ENCODE measurements at places on chromosomes 6 and 20.

- DNase-seq, result no peak
These were observed 2.7 kb downstream of the TMEM74B start for GRCh38 chr20:1182106-1182505.

DNA sequence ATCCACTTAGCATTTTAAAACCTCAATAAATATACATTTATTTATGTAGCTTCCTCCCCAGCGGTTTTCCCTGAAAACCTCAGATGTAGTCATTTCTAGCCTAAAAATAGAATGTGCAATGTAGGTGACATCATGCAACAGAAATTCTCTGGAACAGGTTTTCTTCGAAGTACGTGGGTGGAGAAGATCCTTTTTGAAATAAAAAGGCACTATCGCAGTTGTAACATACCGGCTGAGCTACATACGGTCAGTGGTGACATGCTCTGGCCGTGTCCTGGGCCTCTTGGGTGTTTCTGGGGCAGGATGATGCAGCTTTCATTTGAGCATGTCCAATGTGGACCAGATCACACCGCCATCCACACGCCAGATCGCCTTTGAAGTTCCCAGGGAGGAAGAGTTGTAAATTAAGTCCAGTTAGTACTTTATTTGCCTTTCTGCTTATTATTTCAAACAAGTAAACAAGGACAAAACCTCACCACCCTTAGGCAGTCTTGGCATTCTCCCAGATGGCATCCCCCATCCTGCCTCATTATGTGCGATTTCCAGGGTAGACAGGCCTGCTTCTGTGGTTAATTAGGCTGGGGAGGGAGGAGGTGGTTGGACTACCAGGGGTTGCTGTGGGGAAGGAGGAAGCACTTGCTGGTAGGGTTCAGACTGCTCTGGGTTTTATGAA lies 109.5 kb upstream of the CLDN20 start:
- DNase-seq, result no peak

- DNase-seq, result no peak
These were observed 84.6 kb upstream of the SGK1 start for GRCh38 chr6:134402372-134402984.

GRCh38 chr6:82775981-82776380 lies 289.7 kb downstream of the UBE3D start:
- DNase-seq, result no peak

- no peak for DNase-seq
These were observed 289.4 kb downstream of the PHACTR1 start for GRCh38 chr6:13005994-13006393.

- no peak for DNase-seq
These were observed 81.5 kb upstream of the QKI start for GRCh38 chr6:163333038-163333437.

DNA sequence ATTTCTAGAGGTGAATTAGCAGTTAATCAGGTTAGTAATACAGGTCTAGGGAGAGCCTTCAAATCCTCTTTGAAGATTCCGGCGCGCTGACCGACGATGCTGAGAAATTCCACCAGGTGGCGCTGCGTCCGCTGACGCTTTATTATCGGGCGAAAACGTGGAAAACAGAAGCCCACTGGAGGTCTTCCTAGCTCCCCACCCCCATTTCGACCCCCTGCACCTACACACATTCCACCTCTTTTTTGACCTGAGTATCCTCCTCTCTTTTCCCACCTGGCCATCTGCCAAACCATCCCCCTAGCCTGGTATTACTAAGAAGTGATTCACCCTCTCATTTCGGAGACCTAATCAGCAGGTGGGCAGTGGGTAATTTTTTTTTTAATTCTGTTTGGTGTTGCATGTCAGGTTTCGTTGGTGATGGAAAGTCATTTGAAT lies 65.4 kb upstream of the RIN2 start:
- peak; percentile 4 for DNase-seq

DNA sequence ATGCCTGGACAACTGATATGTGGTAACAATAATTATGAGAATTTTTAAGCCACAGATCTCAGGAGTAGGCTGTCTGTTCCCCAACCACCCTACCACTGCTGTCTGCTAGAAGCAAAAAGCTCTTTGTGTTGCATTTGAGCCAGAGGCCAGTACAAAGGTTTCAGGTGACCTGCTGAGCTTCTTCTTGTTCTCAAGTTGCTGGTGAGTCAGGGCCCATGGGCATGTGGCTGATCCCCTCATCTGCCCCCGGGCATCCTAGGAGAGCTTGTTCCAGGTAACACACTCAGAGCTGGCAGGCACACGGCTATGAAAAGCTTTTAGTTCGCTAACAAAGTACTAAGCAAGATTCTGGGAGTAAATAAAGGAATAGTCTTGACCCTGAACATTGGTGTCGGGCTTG lies 285.3 kb downstream of the CDC5L start:
- no peak for DNase-seq

GRCh38 chr6:161211380-161212035 lies 62.4 kb downstream of the AGPAT4 start:
- DNase-seq, result no peak

DNA sequence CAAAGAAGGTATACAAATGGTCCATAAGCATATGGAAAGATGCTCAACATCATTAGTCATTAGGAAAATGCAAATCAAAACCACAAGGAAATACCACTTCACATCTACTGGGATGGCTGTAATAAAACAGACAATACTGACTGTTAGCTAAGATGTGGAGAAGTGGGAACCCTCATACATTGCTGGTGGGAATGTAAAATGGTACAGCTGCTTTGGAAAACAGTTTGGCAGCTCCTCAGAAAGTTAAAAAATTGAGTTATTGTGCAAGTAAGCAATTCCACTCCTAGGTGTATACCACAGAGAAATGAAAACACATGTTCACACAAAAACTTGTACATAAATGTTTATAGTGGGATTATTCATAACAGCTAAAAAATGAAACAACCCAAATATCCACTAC lies 173.0 kb upstream of the JAG1 start:
- DNase-seq, result no peak

GRCh38 chr6:36829919-36830544 lies 9.2 kb downstream of the CPNE5 start:
- no peak for DNase-seq

- no peak for DNase-seq
These were observed 19.0 kb downstream of the SRC start for GRCh38 chr20:37364927-37365272.

DNA sequence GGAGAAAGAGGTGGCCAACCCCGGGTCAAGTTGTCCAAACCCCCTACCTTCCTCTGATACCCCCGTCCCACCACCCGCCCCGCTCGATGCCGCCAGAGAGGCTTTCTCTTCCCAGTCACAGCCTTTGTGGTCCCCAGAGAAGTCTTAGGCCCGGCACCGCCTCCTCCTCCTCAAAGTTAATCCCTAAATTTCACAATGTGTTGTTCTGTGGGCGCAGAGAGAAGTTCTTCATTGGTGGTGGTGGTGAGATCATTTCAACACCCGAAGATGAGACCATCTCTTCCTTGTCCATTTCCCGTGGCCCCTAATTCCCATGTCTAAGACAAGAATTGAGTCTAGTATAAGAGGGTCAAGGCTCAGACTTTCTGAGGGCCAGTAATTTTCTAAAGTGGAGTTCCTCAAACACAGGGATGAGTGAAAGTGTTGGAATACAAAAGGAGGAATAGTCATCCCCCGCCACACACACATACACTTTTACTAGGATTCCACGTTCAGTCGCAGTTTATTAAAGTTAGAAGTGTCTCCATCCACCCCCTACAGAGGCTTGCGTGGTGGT lies 10.4 kb downstream of the TRIM31 start:
- DNase-seq, result no peak

DNA sequence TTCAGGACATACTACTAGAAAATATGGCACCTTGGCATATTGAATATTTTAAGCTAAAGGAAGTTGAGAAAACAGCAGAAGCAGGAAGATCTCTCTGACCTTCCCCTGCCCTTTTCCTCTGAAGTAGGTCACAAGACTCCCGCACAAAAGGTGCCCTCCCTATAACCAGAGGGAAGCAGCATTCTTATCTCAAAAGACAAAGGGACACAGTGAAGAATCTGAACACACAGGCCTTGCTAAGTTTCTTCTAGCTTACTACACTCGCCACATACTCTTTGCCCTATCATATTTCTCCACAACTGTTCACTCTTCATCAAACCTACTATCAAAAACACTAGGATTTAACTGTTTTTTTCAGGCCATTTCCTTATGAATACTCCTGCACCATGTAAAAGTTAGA lies 151.2 kb downstream of the ELOVL4 start:
- no peak for DNase-seq

DNA sequence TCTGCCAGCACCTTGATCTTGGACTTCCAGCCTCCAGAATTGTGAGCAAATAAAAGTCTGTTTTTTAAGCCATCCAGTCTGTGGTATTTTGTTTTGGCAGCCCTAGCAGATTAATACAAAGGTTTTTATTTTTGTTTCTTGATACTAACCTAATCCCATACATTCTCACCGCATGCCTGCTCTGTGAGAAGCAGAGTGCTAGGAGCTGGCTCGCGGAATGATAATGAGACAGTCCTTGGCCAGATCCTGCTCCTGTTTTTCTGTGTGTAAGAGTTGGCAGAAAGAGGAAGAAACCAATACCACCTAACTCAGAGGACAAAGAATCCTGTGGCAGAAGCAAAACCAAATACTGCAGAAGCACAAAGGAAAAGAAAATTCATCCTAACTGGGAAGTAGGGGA lies 82.6 kb downstream of the KIF16B start:
- DNase-seq, result no peak

- no peak for DNase-seq
These were observed 9.2 kb downstream of the ENPP3 start for GRCh38 chr6:131646249-131646670.

GRCh38 chr20:45469336-45470261 lies at the start of gene WFDC2:
WFDC2 (plus strand) TSS chr20:45469753; CDS start chr20:45469782, 29 bp downstream.
- DNase-seq, result no peak

DNA sequence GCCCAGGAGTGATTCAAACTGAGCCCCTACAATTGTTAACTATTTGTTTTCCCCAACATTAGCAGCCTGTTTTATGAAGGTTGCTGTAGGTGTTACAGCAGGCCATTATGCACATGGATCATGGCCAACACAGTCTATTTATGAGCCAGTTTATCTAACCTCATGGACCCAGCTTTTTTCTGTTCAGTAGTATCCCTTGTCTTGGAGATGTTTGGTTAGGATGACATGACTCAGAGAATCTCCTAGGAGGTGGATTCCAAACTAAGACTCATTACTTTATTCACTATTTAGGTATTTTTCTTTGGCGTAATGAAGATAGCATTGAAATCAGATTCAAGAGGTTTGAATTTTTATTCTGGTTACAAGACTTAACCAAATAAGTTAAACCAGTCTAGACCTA lies 62.8 kb upstream of the TFB1M start:
- no peak for DNase-seq

DNA sequence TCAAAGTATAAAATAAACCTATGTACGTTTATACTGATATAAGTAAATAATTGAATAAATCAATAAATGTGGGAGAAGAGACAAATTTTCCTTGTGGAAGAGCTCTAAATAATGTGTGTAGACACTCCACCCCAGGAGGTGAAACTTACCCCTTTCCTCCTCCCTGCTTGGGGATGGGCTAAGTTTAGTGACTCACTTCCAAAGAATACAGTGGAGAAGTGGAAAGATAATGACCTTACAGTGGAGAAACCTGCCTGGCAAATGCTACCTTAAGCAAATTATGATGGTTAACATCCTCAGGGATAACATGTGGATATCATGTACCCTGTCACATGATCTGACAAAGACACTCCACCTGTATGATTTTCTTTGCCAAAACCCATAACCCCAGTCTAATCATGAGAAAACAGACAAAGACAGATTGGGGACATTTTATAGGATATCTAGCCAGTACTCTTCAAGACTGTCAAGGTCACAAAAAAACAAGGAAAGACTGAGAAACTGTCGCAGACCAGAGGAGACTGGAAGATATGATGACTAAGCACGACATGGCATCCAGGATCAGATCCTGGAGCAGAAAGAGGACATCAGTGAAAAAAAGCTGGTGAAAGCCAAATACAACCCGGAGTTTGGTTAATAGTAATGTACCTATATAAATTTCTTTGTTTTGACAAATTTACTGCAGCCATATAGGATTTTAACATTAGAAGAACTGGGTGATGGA lies 195.5 kb upstream of the PRDM1 start:
- no peak for DNase-seq

DNA sequence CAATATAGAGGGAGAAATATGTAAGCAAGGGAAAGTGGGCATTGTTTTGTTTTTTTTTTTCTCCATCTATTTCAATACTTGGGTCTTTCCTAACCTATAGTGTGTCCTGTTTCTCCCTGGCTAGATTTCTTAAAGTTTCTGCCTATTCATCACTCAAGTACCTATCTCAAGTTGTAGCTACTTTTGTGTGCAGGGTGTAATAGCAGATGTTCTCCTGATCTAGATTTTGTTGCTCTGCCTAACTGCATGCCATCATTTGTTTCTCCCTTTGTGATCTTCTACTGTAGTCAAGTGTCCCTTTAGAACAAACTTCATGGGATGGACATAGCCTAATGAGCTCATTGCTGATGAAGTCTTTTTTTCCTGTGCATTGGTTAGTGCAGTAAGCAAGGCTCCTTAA lies 45.8 kb downstream of the TOP1 start:
- DNase-seq, result no peak

DNA sequence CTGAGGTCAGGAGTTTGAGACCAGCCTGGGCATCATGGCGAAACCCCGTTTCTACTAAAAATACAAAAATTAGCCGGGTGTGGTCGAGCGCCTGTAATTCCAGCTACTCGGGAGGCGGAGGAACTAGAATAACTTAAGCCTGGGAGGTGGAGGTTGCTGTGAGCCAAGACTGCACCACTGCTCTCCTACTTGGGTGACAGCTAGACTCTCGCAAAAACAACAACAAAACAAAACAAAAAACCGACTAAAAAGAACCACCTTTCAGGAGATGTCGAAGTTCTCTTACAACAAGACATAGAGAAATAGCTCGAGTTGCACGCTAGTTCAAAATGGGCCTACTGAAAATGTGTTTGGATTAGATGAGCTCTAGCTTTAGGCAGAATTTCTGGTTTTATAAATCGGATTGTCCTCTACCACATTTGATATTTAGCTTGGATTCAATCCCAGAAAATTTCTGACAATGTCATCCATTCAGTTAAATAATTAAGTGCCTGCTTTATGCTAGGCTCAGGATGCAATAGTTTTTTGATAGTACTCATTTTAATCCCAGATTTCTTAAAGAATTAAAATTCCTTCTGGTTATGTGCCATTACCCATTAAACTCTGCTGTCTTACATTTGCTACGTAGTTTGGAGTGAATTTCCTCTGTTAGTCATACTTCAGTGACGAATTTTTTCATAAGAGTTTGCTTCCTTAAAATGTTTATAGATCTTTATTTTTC lies 137.5 kb upstream of the SHLD1 start:
- no peak for DNase-seq

- DNase-seq, result no peak
These were observed 203.6 kb upstream of the TBX18 start for GRCh38 chr6:84967965-84968364.

- DNase-seq, result no peak
These were observed 189.3 kb downstream of the TRDN start for GRCh38 chr6:123447315-123447937.
